ENCODE measurements at places on chromosomes 4 and X.

DNA sequence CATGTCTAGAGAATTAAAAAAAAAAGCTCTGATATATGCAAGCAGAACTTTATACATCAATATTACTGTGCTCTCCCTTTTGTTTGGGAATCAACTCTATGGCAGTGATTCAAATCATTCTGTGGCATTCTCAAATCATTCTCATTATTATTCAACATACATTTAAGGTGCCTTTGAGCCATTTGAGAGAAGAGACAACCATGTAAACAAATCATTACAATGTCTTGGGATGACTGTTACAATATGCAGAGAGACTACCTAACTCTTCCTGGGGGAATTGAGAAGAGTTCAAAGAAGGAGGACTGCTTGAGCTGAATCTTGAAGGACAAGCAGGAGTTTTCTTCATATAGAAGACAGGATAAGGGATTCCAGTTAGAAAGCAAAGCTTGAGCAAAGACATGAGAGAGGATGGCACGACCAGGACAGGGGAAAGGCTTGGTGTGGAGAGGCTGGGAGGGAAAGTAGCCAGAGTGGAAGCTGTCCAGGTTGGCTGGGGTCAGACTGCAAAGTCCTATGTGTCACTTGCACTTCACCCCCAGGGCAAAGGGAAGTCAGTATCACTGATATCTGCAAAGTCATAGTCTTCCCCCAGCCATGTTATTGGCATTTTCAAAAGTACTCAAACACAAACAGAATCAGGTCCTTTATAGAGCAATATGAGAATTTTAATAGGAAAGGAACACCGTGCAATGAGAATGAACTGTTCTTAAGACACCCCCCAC is 9.0 kb downstream of the SEC24D start:
- no peak for DNase-seq

GRCh38 chrX:69101683-69102251 is 63.5 kb downstream of the PJA1 start:
- no peak for DNase-seq

GRCh38 chrX:17024886-17025285 is 78.4 kb downstream of the REPS2 start:
- DNase-seq, result no peak

GRCh38 chrX:18146009-18146408 is 74.7 kb downstream of the BEND2 start:
- no peak for DNase-seq

- no peak for DNase-seq
Measured at GRCh38 chr4:78644744-78645330, 93.3 kb downstream of the ANXA3 start.

DNA sequence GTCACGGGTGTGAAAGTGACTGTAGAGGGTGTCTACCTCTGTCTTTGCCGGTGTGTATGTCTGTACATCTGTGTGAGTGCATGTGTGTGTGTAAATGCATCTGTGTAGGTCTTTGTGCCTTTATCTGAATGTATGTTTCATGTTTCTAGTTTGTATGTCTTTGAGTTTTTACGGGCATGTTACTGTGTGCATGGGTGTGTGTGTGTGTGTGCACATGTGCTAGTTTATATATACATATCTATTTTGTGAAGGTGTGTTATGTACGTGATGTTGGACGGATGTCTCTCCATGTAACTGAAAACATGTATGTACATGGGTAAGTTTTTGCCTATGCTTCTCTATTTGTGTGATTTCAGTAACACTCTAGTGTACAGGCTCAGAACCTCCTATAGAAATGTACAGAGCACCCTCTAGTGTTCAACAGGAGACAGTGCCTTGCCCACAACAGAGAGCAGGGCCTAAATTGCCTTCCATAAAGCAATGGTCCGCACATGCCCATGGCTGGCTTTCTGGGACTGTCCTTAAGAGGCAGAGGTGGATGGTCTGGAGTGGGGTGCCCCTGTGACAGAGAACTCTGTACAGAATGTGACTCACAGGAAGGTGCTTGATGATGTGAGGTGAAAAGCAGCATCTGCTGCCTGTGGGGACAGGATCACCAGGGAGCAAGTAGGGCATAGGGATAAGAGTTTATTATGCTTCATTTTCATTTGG is 343.5 kb downstream of the RAPGEF2 start:
- peak; percentile 62 for DNase-seq

DNA sequence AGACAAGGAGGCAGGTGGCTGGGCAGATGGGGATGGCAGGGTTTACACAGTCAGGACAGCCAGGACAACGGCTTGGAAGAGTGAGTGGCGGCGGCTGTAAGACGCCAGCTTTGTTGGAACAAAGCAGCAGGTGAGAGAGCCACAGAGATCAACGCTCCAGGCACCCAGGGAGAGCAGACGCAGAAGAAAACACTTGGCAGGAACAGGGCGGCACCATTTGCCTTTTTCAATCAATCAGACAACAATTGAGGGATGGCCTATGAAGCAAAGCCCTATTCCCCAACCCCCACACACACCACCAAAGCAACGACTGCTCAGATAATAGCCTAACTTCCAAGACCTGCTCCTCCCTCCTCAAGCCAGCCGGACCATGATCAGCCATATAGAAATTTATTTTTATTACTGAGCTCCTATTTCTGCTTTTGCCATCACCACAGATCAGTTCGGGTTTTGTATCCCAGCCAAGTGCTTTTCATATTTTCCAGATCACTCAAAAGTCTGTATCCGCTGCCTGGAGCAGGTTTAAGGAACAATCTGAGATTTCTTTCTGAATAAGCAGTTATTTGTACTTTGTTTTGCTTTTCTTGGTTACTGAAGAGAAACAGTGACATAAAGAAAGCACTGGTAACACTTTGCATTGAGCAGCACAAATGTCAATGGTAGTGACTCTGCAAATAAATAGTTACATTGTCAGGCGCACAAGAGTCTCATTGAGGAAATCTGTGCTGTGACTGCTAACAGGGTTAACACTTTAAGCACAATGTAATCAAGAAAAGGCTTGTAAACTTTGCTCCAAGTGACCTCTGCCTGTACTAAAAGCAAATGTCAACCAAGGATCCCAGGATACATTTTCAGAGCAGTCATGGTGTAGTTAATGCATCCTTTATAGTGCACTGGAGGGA is 81.8 kb upstream of the RBPJ start:
- peak; percentile 44 for DNase-seq

DNA sequence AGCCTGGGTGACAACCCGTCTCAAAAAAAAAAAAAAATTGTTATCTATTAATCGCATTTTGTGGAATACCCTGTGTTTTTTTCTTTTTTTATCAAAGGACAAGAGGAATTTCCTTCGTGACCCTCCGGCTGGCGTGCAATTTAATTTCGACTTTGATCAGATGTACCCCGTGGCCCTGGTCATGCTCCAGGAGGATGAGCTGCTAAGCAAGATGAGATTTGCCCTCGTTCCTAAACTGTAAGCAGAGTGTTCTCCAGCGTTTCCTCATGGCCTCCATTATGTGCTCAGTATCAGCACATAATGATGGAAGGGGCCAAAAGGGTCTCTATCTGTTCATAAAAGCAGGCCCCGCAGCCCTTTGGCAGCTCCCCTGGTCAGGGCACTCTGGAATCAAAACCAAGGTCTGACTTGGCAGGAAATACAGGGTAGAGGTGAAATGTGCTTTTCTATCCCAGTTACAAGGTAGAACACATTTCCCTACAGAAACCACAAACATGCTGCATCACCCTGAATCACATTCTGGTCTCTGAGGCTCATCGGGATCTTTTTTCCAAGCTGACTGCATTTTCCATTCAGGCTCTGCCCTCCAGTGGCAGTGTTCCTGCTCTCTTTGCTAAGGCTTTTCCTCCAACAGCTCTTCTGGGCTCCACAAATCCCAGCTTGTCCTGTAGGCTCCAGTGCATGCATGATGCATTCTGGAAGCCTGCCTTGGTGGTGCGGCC is 24.4 kb downstream of the SYAP1 start:
- DNase-seq, result no peak

- DNase-seq, result no peak
Measured at GRCh38 chr4:140839406-140839805, 83.2 kb upstream of the TBC1D9 start.

- DNase-seq, result no peak
Measured at GRCh38 chr4:1039493-1040343, 28.3 kb downstream of the FGFRL1 start.

All from NCI-H1694 treated with DMSO at 0.1 percent for 48 hours (cell line).